Immature natural killer cell (primary cell): ENCODE measurements at places on chromosomes 12 and 14.

DNA sequence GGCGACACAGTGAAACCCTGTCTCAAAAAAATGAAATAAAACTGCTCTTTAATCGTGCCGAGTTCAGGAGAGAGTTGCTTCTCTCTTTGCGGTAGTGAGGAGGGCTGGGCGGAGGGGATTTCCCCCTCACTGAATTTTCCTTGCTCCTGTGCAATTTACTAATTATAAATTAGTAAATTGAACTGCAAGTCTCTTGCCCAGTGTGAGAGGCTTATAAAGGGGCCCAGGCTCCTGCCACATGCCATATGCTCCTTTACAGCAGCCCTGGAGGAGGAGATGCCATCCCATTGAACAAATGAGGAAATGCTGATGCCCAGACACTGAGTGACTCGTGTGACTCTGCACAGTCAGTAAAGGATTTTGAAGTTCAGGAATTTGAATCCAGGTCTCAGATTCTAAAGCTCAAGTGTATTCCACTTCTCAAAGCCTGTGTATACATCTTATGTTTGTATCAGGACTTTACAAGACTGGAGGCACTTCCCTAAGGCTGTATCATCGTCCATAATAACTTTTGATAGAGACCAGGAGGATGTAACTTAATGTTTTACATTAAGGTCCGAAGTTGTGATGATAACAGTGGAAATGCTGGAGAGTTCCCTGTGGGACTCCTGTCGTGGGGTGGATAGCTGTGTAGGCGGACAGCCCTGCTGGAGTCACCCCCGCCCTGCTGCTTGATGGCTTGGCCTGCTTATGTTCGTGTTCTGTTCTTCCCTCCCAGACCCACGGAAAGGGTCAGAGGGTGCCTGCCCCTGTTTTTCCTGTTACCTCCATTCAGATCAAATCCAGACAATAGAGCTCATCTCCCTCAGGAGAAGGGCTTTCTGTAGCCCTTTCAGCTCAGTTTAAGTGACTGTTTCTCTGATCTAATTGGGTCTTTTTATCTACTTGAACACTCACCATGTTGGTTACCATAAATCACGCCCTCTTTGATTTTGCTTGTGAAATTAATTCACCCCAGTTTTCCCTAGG lies 13.9 kb downstream of the PELI2 start:
- DNase-seq, result no peak

- no peak for DNase-seq
Observed at GRCh38 chr12:100643246-100643645, 69.8 kb downstream of the GAS2L3 start.

GRCh38 chr14:62694075-62694474 lies 351.2 kb downstream of the KCNH5 start:
- no peak for DNase-seq

DNA sequence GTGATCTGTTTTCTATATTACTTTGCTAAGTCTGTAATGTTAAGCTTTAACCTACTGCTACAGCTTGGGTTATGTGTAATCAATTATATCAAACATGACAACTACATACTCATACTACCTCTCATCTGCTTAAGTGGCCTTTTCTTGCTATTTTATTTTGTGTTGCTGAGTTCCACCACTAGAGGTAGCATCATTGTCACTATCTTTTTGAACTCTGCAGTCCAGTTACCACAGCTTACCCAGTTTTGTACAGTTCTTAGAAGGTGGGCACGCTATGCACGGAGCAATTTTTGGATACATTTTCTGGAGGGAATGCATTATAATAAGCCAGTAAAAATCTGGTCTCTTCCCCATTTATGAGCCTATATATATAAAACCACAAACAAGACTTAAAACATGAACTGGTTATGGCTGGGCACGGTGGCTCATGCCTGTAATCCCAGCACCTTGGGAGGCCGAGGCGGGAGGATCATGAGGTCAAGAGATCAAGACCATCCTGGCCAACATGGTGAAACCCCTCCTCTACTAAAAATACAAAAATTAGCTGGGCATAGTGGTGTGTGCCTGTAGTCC lies 48.5 kb downstream of the SAV1 start:
- DNase-seq, result peak; percentile 6

DNA sequence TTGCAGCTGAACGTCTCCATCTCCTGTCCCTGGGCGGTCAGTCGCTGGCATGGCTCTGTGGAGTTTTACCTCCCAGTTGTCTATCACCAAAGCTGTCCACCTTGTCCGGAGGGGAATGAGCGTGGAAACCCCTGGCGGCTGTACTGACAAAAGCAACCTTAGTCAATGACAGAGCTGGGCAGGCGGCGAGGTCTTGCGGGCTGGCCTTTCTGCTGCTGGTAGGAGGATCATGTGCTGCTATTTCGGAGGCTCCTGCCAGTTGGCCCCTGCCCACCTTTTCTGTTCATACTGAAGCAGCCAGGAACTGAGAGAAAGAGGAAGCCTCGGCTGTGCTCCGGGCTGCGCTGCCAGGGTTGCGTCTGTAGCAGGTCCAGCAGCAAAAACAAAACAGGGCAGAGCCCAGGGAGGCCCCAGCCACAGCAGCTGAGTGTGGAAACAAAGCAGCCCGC lies 57.7 kb downstream of the HMGA2 start:
- DNase-seq, result peak; percentile 14

DNA sequence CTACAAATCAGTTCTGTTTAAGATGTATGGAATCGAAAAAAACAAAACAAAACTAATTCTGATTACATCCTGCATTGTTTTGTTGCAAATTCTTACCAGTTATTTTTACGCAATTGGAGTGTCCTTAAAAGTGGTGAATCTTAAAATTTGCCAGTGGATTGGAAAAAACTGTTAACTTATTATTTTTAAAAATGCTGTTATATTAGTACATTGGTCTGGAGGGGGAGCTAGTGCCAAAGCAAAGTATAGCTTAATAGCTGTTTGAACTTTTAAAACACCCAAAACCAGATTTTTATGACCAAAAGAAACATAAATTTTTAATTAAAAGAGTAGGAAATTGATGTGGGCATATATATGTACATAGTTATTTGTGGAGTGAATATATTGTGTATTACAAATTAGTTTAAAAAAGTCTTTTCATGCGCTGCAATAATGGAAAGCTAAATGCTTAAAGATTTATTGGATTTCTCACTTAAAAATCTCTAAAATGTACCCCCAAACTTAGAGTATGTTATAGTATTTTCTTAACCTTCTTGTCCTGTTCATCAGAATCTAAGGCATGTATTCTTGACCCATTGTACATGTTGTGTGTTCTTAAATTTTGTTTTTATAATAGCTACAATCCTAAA lies 2.5 kb downstream of the FUT8 start:
- no peak for DNase-seq

DNA sequence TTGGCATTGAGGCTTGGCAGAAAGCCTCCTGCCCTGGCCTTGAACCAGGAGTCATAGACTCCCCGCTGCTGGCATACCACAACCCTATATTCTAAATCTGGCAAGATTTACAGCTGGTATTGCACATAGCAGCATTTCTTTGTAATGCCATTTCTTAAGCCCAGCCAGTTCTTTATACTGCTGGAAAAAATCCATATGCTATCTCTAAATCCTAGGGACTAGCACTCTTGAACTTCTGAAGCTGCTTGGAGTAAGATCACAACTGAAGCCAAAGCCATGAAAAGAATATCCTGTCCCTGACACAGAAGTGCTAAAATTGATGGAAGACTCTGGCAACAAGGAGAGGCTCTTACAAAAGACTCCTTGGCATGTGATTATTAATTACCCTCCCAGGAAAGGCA lies 89.3 kb downstream of the KCNC2 start:
- DNase-seq, result no peak

- no peak for DNase-seq
Observed at GRCh38 chr14:88955455-88955854, 131.0 kb downstream of the TTC8 start.

DNA sequence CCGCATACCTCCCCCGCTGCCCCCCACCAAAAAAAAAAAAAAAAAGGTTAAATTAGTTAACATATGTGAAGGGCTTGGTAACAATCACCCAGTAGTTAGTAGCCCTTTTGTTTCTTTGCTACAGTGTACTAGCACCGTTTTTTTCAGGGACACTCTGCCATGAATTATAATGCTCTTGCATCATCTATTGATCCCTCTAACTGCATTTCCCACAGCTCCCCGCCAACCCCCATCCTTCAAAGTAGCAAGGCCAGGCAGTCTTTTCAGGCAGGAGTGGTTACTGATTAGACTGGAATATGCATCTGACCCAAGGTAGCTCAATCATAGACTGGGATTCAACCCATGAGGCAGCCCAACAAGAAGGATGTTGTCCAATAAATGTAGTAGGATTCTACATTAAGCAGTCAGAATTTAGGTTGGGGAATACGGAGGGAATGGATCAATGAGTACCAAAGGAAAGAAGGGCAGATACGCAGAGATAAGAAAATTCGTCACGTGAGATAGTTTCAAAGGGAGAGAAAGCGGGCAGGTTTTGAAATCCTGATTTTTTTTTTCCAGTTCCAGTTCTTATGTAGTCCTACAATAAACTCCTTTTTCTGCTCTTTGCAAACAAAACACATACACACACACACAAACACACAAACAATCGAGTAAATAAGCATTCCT lies 39.8 kb upstream of the CRACR2A start:
- no peak for DNase-seq

GRCh38 chr14:78700236-78700635 lies 530.1 kb downstream of the NRXN3 start:
- no peak for DNase-seq

- no peak for DNase-seq
Observed at GRCh38 chr12:123078120-123078465, 72.8 kb downstream of the PITPNM2 start.

DNA sequence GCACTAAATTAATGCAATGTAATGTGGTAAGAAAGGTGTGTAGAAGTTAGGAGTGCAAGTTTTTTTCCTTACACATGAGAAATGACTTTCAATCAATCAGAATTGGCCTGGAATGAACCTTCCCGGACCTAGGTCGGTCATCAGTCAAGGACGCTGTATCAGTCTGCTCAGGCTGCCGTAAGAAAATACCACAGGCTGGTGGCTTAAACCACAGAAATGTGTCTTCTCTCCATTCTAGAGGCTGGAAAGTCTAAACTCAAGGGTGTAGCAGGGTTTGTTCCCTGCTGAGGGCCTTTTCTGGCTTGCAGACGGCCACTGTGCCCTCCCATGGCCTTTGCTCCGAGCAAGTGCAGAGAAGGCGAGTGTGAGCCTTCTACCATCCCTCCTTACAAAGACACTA lies 86.6 kb upstream of the DYNC1H1 start:
- DNase-seq, result peak; percentile 54

DNA sequence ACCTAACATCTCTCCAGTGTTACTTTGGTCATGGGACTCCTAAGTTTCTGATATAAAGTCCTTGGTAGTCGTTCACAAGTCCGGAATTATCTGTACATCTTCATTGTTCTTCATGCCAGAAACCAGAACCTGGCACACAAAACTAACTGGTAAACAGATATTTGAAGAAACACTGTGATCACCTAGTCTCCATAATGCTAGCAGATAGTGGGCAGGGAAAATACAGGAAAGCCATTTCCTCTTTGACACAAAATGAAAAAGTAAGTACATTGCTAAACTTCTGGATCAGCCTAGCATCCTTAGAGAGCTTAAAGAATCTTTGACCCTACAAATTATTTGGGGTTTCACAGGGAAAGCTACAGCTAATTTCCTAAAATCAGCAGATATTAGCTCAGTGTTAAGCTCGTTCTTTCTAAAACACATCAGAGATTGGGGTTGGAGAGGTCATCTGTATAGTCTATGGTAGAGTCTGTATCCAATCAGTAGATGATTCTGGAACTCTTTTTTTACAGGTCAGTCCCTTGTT lies 4.8 kb downstream of the DDIT3 start:
- DNase-seq, result no peak

- no peak for DNase-seq
Observed at GRCh38 chr14:104421892-104422828, 157.4 kb upstream of the C14orf180 start.

DNA sequence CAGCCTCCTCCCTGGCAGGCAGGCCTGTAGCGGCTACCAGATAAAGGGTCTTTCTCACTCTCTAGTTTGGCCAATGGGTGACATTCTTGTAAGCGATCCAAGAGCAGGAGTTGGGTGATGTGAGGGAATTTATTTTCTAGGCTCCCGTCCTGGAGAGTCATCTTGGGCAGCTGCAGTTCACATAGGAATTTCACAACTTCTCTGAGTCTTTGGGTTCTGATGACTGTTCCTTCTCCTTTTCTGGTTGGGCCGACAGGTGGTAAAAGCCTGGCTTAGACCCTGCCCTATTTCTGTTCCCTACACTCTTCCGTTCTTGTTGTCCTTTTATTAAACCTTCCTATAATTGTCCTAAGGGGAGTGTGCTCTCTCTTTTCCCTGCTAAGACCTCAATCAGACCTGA lies 42.6 kb upstream of the POC1B start:
- DNase-seq, result no peak

DNA sequence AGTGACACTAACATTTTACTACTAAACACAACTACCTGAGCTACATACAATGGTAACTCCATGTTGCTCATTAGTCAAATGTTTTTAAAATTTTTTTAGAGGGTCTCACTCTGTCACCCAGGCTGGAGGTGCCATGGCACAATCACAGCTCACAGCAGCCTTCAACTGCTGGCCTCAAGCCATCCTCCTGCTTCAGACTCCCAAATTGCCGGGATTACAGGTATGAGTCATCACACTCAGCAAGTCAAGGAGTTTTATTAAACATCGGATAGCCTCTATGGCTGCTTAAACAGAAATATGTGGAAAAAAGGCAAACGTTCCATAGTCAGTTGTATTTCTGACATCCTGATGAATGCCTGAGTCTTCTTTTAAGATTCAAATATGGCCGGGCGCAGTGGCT lies 11.1 kb upstream of the NPFF start:
- DNase-seq, result no peak

DNA sequence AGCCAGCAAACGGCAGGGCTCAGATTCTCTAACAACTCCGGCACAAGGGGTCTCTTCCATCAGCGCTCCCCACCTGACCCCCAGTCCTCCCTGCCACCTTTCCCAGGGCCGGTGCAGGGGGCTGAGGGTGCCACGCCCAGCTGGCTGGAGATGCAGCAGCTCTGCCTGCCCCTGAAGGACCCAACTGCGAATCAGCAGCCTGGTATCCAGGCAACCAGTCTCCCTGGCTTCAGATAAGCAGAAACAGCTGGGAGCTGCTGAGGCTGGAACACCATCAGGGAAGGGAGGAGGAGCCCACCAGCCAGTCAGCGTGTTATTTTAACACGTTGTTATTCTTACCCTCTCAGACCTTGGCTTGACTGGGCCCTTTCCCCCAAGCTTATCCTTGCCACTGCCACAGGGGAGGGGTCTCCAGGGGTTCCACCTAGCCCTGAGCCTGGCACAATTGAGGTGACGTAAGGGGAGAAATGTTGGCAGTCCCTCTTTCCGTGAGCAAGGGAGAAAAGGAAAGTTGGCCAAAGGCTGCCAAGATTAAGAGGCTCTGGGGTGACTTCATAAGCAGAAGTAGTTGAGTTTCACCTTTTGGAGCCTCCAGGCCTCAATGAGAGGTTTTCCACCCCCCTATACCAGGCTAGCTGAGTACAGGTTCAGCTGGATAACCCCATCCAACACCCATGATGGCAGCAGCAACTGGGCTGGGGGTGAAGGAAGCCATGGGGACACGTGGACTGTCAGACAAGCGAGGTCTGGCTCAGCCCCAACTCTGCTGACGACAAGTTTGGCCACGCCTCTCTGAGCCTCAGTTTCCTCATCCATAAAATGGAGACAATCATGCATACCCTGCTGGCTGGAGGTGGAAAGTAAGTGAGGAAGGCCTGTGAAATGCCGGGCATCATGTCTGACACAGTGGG lies 91.1 kb downstream of the IRF2BPL start:
- no peak for DNase-seq

GRCh38 chr12:63103494-63104131 lies 47.4 kb downstream of the AVPR1A start:
- DNase-seq, result no peak
